ENCODE measurements at places on chromosomes 13 and 19.

DNA sequence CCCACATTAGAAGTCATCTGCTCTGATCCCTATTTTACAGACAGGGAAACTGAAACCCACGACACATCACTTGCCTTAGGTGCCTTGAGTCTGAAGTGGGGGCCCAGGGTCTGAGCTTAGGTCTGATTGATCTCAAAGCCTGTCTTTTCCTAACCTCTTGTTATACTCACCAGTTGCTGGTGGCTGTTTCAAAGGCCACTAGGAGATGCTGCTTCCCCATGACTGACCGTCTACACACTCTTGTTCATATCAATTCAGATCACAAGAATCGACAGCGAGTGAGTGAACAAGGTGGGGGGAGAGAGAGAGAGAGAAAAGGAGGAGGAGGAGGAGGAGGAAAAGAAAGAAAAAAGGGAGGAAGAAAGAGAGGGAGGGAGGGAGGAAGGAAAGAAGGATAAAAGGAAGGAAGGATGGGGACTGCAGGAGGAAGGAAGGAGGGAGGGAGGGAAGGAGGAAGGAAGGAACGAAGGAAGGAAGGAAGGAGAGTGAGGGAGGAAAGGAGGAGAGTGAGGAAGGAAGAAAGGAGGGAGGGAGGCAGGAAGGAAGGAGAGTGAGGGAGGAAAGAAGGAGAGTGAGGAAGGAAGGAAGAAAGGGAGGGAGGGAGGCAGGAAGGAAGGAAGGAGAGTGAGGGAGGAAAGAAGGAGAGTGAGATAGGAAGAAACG lies 3.3 kb downstream of the OR10H1 start:
- DNase-seq, result peak; percentile 13

DNA sequence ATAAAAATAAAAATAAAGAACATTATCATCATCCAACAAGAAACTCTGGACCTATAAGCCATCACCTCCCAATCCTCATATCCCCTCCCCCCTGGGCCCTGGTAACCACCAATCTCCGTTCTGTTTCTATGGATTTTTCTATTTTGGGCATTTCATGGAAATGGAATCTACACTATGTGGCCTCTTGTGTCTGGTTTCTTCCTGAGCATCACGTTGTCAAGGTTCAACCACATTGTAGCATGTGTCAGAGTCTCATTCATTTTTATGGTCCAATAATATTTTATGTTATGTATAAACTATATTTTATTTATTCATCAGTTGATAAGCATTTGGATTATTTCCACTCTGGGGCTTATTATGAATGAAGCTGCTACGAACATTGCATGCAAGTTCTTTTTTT lies 26.9 kb downstream of the SULT2B1 start:
- DNase-seq, result no peak

- no peak for DNase-seq
Measured at GRCh38 chr19:56689198-56689597, 17.6 kb upstream of the ZNF835 start.

GRCh38 chr13:61024046-61024445 lies 391.6 kb downstream of the PCDH20 start:
- no peak for DNase-seq

DNA sequence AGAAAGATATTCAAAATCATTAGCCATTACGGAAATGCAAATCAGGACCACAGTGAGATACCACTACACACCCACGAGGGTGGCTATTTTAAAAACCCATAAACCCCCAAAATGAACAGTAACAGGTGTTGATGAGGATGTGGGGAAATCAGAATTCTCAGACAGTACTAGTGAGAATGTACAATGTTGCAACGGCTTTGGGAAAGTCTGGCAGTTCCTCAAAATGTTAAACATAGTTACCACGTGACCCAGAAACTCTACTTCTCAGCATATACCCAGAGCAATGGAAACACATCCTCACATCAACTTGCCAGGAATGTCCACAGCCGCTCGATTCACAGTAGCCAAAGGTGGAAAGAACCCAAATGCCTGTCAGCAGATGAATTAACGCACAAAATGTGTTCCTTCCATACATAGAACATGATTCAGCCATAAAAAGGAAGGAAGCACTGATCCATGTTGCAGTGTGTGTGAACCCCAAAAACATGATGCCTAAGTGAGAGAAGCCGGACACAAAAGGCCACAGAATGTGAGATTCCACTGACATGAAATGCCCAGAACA lies 7.0 kb downstream of the PLVAP start:
- DNase-seq, result no peak

- DNase-seq, result no peak
Measured at GRCh38 chr19:41428481-41428859, 1.3 kb upstream of the B3GNT8 start.

- no peak for DNase-seq
Measured at GRCh38 chr19:45762870-45763631, 6.0 kb downstream of the SIX5 start.

DNA sequence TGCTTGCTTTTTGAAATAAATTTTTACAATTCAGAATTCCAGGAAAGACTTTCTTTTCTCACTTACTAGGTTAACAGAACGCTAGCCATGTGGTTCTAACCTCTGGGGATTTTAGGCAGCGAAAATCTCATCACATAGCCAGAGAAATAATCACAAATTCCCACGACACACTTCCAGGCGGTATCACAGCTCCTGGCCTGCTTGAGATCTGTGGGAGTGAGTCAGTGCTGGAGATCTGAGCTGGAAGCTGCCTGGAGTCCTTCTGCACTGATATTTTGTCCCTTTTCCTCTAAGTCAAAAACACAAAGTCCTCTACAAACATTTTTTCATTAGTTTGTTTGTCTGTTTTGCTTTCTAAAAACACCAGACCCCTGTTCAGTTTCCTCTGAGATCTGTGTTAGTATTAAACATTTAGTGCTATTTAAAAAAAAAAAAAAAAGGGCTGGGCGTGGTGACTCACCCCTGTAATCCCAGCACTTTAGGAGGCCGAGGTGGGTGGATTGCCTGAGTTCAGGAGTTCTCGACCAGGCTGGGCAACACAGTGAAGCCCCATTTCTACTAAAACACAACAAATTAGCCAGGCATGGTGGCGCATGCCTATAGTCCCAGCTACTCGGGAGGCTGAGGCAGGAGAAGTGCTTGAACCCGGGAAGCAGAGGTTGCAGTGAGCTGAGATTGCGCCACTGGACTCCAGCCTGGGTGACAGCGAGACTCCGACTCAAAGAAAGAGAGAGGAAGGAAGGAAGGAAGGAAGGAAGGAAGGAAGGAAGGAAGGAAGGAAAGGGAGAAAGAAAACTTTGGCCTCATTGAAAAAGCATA lies 12.2 kb upstream of the UBE2L5 start:
- DNase-seq, result no peak

- no peak for DNase-seq
Measured at GRCh38 chr13:24038405-24038804, 122.1 kb upstream of the SPATA13 start.

GRCh38 chr13:30593001-30593400 lies 24.7 kb upstream of the USPL1 start:
- DNase-seq, result no peak

DNA sequence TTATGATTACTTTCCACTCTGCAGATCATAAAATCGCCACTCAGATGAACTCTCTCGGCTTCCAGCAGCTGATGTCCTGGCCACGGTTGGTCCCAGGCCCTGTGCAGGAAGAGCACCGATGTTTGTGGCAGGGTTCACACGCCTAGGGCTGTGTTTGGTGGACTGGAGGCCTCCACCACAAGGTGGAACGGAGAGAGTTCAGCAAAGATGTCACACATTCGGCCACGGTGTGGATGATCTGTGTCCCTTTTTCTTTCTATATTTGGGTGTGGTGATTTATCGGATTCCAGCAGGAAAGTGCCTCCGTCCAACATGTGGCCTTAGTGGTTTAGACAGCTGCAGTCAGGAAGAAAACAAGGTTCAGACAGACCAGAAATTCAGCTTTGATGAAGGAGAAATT lies 521 bp upstream of the SHISA2 start:
- DNase-seq, result no peak
